ENCODE measurements at places on chromosomes 1 and 21.

GRCh38 chr1:7524341-7525337 lies 246.5 kb upstream of the VAMP3 start:
- DNase-seq = no peak

DNA sequence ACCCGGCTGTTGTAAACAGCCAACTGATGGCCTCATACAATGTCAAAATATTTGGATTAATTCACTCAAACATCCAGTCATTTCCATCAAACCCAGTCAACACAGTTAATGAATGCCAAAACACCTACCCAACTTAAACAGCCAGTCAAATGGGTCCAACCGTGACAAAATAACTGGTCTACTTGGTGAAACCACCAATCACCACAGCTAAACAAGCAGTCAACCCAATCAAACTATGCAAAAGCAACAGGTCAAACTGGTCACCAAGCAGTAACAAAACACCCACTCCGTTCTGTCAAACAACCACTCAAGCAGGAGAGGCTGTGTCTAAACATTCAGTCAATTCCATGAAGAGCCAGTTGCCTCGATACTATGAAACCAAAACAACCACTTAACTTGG lies 119.2 kb downstream of the FOXD2 start:
- no peak for DNase-seq

GRCh38 chr1:226202246-226202645 lies 15.7 kb upstream of the ACBD3 start:
- DNase-seq = no peak

- no peak for DNase-seq
Observed at GRCh38 chr1:224014330-224014649, 99.6 kb upstream of the FBXO28 start.

GRCh38 chr1:204927673-204928641 lies 57.3 kb downstream of the NFASC start:
- no peak for DNase-seq

DNA sequence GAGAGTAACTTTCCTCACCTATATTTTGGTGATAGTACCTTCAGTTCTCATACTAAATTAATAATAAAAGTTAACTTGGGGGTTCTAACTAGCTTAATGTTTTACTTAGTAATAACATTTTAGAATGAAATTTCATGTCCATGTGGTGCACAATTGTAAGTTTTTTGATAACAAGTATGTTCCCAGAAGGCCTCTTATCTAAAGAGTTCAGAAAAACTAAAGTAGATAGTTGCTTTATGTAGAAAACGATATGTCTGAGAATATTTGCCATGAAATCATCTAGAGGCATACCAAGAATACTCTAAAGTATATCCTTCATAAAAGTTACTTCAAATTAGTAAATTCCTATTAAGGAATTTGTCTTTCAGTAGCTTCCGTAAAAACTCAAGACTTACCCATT lies 10.2 kb upstream of the ADCY10 start:
- DNase-seq = no peak

GRCh38 chr21:41670056-41670805 lies 96.6 kb downstream of the RIPK4 start:
- DNase-seq = no peak
